ENCODE measurements at places on chromosomes 7 and 10.

DNA sequence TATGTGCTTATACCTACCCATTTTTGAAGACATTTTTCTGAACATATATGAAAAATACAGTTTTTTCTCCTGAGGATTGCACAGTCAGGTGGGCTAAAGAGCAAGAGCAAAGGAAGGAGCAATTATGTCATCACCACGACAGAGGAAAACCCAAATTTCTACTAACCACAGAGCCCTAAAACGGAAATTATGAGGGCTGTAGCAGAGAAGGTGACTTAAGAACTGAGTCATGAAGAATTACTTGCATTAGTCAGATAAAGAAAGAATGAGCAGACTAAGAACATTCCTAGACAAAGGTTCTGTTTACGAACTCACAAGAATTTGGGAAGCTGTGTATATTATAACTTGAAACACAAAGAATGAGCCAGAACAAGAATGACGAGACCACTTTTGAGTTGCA is 974.4 kb downstream of the NXPH1 start:
- DNase-seq, result no peak

DNA sequence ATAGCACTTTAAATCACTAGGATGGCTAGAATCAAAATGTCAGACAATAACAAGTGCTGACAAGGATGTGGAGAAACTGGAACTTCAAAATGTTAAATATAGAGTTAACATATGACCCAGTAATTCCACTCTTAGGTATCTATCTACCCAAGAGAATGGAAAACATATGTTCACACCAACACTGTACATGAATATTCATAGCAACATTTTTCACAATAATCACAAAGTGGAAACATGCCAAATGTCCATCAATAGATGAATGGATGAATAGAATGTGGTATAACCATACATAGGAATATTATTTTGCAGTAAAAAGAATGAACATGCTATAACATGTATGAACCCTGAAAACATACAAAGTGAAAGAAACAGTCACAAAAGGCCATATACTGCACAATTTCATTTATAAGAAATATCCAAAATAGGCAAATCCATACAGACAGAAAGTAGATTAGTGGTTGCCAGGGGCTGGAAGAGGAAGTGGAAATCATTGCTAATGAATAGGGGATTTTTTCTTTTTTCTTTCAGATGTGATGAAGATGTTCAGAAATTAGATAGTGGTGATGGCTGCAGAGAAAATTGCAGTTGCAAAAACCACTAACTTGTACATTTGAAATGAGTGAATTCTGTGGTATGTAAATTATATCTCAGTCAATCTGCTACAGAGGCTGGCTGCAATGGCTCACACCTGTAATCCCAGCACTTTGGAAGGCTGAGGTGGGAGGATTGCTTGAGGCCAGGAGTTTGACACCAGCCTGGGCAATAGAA is 93.0 kb downstream of the CPVL start:
- DNase-seq, result no peak

GRCh38 chr10:58157076-58157766 is 110.5 kb downstream of the IPMK start:
- DNase-seq, result no peak

DNA sequence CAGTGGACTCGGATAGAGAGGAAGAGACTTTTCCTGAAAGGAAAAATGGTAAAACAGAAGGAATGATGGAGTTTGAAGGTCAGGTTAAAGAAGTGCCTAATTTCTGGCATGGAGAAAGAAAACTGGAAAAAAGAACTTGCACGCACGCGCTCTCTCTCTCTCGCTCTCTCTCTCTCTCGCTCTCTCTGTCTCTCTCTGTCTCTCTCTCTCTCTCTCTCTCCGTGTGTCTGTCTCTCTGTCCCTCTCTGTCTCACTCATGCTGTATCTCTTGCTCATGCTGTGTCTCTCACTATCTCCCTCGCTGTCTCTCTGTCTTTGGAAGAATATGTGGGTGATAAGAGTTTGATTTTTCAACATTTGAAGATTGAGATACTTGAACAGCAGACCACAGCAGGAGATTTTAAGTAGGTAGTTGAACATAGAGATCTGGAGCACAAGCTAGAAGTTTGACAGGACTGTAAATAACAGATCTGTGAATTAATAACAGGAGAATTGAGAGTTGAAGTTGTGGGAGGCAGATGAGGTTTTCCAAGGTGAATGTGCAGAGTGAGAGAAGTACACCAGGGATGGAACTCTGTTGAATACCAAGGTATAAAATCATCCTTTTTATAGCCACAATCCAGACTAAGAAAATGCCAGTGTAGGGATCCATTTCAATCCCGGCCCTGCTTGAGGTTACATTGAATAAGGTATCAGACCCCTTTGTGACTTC is 33.1 kb downstream of the ADD3 start:
- no peak for DNase-seq
